ENCODE measurements at places on chromosomes 3 and 15. TPM values are rescaled to one million over a fixed set of nuclear protein-coding genes. Genes with fewer than 3 reads are reported as not detected.

Gene PEAK1
- total RNA-seq, result 6.5 TPM

Gene INSYN1
- total RNA-seq, result under 0.01 TPM

Gene SEMA7A
- total RNA-seq, result 177 TPM

Gene LIPC
- total RNA-seq, result not detected

Gene NR1I2
- not detected for total RNA-seq
